Activated CD4-positive, alpha-beta memory T cell treated with anti-CD3 and anti-CD28 coated beads, Interleukin-2, amount 10 ng/mL, durations not matched to agents 7 days and 5 days (primary cell): ENCODE measurements at places on chromosomes 4 and X. TPM values are rescaled to one million over a fixed set of nuclear protein-coding genes. Genes with fewer than 3 reads are reported as not detected.

Gene RHOXF2B
- not detected for total RNA-seq

- H3K27me3 ChIP-seq = no peaks in the 10 kb centered on the region
- no peak overlapping the region for H3K4me3 ChIP-seq
- H3K27ac ChIP-seq = no peak overlapping the region
Observed at GRCh38 chr4:8417071-8417614, 23.4 kb downstream of the ACOX3 start.

Gene FREM3
- total RNA-seq = not detected

DNA sequence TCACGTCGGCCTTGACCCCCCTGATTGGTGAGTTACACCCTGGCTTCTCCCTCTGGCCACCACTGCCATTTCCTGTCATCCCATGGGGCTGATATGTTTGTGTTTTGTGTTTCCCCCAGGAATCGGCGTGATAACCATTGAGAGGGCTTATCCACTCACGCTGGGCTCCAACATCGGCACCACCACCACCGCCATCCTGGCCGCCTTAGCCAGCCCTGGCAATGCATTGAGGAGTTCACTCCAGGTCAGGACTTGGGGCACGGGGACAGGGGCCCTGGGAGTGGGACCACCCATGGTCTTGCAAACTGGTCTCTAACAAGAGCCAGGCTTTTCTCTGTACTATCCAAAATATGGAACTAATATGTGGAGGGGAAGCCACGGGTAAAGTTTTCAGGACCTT, 18.7 kb downstream of the SLC34A2 start:
- H3K36me3 ChIP-seq = no peaks in the 10 kb centered on the region
- H3K4me3 ChIP-seq = no peak overlapping the region
- H3K27ac ChIP-seq = no peak overlapping the region

GRCh38 chr4:168119100-168119499, 26.8 kb downstream of the ANXA10 start:
- H3K4me1 ChIP-seq = no peaks in the 10 kb centered on the region
- no peaks in the 10 kb centered on the region for H3K36me3 ChIP-seq
- H3K4me3 ChIP-seq = no peak overlapping the region
- no peak overlapping the region for H3K27ac ChIP-seq

DNA sequence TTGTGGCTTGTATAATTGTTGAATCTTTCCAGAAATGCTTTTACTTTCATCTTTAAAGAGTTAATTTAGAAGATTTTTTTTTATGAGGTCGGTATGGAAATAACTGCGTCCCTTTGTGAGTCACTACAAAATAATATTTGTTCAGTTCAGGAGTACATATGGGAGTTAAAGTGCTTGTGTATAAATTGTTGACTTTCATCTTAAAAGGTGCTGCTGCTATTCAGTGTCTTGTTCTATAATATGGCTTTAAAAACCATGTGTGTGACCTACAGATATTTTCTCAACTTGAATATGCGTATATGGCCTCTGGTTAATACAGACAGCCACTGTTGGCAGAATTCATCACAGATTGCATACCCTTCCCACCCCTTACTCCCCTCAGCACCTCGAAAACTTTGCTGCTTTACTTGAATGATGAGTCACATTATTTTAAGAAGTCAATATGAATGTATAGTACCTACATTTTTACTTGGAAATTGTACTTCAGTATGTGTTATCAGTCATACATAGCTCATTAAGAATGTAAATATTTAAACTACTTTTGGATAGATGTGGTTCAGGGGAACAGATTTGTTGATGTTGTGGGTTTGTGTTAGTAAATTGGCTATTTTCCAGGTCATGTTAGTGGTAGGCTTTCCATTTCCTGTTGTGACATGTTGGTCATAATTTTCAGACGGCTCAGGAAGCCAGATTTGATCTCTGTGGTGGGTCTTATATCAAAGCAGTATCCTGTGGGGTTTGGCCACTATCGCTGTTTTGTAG, 1.5 kb downstream of the CLCN3 start:
- DNase-seq = peak; percentile 29
- H3K27ac ChIP-seq = peak overlapping the region; percentile 84
- H3K4me3 ChIP-seq = peak overlapping the region; percentile 93
- peaks cover 49% of the 10 kb centered on the region for H3K4me1 ChIP-seq

Gene LINC00632
- total RNA-seq = 39.9 TPM

Gene CENPE
- 52.4 TPM for total RNA-seq

- H3K27ac ChIP-seq = no peak overlapping the region
- H3K4me1 ChIP-seq = no peaks in the 10 kb centered on the region
- DNase-seq = no peak
- no peaks in the 10 kb centered on the region for H3K36me3 ChIP-seq
Observed at GRCh38 chr4:187632260-187632995, 363.1 kb upstream of the ZFP42 start.

DNA sequence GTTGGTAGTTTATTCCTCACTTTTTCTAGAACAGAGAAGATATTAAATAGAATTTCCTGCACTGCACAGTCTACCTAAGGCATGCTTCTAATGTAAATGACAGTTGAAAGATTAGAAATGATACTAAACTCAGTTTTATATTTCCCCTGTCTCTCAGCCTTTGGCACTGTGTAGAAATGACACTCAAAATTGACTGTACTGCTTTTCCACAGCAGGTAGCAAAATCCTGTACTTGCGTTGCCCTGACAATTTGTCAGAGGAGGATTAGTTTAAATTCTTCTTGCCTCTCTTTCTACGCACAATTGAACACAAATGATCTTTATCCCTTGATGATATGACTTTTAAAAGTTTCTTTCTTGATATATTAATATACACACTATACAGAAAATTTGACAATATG, 347.6 kb downstream of the SPOCK3 start:
- DNase-seq = no peak
- no peaks in the 10 kb centered on the region for H3K27me3 ChIP-seq
- no peaks in the 10 kb centered on the region for H3K36me3 ChIP-seq
- H3K4me1 ChIP-seq = no peaks in the 10 kb centered on the region
